AML-193 (cell line): ENCODE measurements at places on chromosomes 1 and 21.

DNA sequence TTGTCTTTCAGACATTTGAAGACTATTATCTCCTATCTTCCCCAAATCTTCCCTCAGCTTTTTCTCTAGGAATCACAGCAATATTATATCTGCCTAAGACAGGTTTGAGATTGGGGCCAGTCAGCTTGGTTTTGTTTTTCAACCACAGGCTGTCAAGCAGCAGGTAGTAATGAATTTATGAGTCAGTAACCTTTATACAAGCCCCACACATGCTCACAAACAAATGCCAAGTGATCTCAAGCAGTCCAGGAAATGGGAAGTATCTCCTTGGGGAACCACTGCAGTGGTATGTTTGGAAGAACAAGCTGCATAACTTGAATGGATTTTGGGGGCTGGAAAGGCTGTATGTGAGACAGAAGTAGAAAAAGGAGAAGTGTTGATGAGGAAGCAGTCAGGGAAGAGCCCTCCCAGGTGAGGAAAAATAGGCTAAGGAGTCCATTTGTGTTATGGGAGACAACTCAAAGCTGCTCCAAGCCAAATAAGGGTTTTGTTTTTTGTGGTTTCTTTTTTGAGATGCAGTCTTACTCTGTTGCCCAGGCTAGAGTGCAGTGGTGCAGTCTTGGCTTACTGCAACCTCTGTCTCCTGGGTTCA lies 2.1 kb downstream of the DHDDS start:
- no peak for DNase-seq

GRCh38 chr1:113965703-113966412 lies 13.4 kb upstream of the OLFML3 start:
- DNase-seq: no peak

DNA sequence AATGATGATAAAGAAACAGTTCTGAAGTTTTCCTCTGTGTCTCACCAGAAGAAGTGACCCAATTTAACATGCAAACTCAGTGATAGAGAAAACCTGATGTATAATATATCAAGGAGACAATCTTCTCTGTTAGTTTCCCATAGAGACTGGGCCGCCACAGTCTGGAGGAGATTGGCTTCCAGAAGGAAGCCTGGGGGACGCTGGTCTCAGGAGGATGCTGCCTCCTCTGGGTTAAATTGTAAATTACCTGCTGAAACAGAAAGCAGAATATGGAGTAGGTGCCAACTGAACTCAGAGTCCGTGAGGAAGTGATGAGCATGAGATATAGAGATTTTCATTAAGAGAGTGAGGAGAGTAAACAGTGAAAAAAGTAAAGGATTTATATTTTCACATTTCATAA lies 15.8 kb downstream of the OR14I1 start:
- peak; percentile 21 for DNase-seq

DNA sequence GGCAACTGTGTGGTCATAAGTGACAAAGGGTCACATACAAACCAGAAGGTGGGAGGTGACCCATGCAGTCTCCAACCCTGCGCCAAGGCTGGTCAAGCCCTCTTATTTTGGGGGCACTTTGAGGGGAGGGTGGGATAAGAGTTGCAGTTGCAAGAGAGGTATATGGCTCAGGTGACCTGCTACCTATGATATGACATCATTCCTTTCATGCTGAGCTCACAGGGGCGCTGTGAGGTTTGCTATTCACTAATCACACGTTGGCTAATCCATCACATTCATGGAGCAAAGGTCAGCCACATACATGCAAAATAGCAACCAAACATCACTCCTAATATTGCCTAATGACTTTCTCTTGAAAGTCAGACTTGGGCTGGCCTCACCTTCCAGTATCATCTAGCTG lies 72.0 kb upstream of the PAXBP1 start:
- no peak for DNase-seq

- no peak for DNase-seq
These were observed 3.4 kb downstream of the FOXO6 start for GRCh38 chr1:41364442-41365319.

- no peak for DNase-seq
These were observed 14.3 kb upstream of the FAM131C start for GRCh38 chr1:16087733-16088132.

GRCh38 chr1:53587252-53587988 lies 128.2 kb downstream of the DMRTB1 start:
- DNase-seq: no peak

GRCh38 chr21:34882719-34883131 lies 166.4 kb downstream of the RUNX1 start:
- peak; percentile 73 for DNase-seq
